EL (cell line): ENCODE measurements at places on chromosomes 16 and 17.

- DNase-seq = no peak
Observed at GRCh38 chr17:72517413-72518158, 396.8 kb downstream of the SOX9 start.

- DNase-seq = no peak
Observed at GRCh38 chr17:55420067-55420775, 1.4 kb downstream of the MMD start.

DNA sequence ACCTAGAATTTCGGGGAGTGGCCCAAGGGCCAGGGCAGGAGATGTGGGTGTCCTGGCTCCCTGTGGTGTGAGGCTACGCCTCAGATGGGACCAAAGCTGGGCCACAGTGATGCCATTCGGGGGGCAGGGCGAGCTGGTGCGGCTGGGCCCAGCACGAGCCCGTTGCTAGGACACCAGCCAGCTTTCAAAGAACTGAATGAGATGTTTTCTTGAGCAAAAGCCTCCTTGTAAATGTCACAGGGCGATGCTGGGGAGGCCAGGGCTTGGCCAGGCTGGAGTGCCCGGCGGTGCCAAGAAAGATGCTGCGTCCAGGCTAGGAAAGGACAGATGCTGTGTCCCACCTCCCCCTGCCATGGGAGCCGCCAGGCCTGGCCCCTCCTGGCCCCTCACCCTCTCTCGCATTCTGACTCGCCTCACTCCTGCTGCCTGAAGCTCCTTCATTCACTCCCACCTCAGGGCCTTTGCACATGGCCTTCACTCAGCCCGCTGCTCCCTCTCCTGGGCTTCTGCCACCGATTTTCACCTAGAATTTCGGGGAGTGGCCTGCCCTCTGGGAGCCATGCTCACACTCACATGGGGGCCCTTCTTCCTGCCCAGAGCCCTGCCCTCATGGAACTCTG lies 39.1 kb downstream of the CPNE2 start:
- DNase-seq = no peak

GRCh38 chr16:15996432-15997109 lies 47.2 kb downstream of the ABCC1 start:
- DNase-seq = peak; percentile 97

DNA sequence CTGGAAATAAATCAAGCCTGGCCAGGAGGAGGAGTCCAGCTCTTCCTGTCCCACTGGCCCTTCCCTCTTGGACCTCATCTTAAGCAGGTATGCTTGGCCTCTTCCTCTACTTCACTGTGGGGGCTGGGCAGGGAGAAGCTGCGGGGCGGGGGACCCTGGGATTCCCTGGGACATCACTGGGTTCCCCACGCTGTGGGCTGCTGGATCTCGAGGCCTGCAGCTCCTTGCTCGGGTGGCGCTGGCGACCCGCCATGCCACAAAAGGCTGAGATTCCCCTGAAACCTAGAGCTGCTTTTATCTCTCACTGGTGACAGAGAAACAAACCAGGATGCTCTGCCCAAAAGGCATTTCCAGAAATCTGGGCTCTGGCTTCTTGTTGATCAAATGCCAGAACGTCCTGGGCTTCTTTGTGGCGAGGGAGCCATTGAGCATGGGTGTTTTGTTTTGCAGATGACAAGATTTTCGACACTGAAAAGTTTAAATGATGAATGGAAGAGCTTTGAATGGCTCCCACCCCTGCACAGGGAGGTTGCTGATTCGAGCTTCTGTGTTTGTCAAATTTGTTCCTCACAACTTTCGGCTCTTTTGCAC lies 8.6 kb upstream of the PGS1 start:
- DNase-seq = no peak

DNA sequence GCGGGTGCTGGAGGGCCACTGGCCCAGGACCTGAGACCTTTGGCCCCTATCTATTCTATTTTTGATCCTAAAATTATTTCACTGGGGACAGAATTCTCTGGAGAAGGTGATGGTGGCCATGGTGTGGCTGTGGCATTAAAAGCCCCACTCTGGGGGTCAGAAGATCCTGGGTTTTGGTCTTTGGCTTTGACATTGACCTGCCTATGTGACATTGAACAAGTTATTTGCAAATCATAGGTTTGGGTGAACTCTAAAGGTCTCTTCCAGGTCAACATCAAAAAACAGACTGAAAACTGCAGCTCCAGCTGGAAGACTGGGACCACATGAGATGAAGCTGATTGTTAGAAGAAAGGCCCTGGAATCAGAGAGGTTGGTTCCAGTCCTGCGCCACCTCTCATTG lies 2.3 kb upstream of the CDH1 start:
- DNase-seq = no peak

- no peak for DNase-seq
Observed at GRCh38 chr16:80084163-80084562, 456.6 kb upstream of the DYNLRB2 start.

DNA sequence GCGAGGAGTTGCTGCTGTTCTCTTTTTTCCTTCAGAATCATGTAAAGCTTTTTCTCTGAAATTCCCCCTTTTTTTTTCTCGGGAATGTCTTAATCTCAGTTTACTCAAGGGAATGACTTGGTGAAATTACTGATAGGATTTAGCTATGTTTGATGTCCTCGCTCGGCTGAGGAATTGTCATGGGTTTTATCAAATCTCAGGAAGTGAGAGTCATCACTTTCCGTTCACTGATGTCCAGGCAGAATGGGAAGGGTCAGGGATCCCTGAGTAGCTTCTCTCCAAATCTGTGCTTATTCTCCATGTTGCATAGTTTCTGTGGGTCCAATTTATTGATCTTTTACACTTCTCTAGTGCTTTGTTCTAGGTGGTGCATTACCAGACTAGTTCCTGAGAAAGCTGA lies 6.3 kb downstream of the IGSF6 start:
- DNase-seq = no peak

DNA sequence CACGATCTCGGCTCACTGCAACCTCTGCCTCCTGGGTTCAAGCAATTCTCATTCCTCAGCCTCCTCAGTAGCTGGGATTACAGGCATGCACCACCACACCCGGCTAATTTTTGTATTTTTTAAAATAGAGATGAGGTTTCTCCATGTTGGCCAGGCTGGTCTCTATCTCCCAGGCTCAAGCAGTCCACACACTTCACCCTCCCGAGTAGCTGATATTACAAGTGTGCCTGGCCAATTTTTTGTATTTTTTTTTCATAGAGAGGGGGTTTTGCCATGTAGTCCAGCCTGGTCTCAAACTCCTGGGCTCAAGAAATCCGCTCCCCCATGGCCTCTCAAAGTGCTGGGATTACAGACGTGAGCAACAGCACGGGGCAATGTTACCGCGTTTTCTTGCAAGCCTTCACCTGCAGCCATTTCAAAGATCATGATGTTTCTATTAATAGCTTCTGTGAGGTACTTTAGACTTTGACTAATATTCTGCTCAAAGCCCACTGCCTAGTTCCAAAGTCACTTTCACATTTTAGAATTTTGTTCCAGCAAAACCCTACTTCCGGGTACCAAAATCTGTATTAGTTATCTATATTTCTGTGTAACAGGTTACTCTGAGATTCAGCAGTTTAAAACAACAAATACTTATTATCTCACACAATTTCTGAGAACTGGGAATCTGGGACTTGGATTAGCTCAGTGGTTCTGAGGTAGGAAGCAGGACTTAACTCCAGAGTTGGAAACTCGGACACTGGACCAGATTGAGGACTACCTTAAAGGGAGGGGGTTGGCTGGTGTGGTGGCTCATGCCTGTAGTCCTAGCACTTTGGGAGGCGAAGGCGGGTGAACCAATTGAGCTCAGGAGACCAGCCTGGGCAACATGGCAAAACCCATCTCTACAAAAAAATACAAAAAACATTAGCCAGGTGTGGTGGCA lies 12.0 kb upstream of the MED13 start:
- no peak for DNase-seq

DNA sequence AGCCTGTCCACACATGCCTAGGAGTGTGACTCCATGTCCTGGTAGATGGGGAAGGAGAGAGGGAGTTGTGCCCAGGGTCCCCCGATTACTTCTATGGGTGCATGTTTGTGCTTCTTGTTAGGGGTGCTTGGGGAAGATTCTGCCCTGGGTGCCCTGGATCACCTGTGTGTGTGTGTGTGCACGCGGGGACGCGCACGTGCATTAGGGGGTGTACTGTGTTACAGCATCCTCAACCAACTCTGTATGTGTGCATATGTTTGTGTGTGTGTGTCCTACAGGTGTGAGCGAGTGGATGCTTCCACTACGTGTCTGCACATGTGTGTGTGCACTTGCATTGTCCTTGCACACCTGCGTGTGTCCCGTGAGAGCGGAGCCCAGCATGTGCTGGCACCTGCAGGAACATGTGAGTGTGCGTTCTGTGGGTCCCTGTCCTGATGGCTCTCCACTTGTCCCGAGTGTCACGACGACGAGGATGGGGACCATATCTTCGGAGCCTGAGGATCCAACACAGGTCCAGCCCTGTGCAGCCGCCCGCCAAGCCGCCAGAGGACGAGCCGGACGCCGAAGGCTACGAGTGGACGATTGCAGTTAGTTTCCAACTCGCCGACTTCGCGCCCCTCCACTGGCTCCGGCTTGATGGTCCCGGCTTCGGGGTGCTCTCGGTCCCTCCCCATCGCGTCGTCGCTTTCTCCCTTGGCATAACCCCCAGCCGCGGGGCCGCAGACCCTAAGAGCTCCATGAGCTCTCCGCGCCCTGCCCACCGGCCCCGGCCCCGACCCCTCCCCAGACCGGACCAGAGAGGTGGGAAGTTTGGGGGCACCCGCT lies 6.0 kb upstream of the TBC1D3B start:
- no peak for DNase-seq
